ENCODE measurements at places on chromosomes 6 and 20.
A peak's percentile ranks its signal among the peaks of the same experiment; 100 is the strongest.

GRCh38 chr6:157800420-157801237, 22.4 kb upstream of the SNX9 start:
- DNase-seq, result no peak

- DNase-seq, result no peak
Observed at GRCh38 chr6:95242560-95242959, 334.8 kb upstream of the MANEA start.

DNA sequence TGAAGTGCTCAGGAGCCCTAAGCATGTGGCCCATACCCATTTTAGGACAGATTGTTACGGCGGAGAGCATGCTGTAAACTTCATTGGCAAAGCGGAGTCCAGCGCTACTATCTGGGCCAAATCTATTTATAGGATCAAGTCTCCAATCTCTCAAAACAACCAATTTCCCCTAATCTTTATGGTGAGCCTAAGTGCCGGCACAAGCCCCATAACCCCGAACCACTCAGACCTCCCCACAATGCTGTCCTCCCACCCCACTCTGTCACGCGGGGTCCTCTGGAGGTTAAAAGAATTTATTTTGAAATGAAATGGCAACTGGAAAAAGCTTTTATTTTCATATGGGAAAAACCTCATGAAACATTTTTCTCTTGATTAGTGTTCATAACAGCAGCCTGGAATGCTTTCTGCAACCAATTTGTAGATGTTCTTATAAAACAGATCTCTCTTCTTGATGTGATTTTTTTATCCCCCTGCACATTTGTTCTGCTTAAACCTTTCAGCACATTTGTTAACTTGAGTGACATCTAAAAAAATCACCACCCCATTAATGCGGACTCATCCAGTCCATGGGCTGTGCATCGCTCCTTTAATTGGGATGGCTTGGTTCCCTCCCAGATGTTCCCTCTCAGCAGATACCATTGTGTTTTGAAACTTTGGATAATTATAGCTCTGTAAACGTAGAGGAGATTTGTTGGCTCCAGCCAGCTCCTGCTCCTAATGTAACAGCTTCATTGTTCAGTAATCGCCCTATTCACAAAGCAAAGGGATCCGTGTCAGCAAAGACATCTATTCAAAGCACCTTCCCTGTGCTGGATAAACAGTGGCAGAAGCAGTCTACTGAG, 323.6 kb downstream of the CD83 start:
- DNase-seq, result peak; percentile 99

DNA sequence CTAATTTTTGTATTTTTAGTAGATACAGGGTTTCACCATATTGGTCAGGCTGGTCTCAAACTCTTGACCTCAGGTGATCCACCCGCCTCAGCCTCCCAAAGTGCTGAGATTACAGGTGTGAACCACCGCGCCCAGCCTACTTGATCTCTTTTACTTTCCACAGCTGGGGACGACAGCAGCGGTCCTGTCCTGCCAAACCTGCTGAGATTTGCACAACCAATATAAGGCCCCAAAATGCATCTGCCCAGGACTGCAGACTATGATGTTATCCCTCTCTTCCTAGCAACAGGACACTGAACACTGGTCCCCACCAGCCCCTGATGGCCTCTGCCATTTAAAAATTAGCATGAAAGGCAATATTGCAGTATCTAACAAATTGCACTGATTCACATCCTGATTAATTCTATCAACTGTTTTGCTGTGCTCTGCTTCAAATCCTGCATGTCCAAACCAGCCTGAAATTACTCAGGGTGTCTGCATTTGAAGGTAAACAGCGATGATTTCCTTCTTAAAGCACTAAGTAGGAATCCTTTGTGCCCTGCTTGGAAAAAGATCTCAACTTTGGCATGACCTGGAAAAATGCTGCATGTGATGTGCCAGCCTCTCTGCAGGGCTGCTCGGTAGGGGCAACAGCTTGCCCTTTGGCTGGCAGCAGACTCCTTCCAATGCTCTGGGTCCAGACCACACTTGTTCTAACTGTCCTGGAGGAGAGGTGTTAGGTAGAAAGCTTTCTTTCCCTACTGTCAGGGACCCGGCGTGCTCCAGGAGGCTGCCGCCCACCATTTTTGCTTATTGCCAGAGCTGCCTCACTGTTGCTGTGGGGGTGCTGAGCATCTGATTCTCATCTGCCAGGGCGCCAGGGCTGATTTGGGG, 27.4 kb upstream of the PXDC1 start:
- DNase-seq, result no peak

DNA sequence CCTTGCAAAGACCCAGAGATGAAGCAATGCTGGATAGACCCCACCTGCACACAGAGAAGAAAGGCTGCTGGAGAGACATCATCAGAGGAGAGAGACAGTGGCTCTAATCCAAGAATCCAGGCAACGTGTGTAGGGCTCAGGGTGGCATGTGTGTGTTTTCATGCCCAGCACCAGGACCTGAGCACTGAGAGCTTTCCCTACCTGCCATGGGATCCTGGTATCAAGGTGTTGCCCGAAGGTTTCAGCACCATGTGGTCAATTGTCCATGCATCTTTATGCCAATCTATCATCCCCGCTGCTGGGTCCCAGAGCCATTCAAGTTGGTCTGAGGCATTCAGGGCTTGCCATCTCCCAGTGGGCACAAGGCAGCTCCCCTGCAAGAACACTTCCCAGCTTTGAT, 7.5 kb upstream of the CD93 start:
- no peak for DNase-seq

GRCh38 chr20:54093423-54094267, 23.3 kb upstream of the BCAS1 start:
- peak; percentile 45 for DNase-seq

GRCh38 chr6:143619824-143620401, 57.9 kb upstream of the PHACTR2 start:
- DNase-seq, result peak; percentile 36

GRCh38 chr20:18543216-18543615, 24.0 kb upstream of the SMIM26 start:
- no peak for DNase-seq

- DNase-seq, result peak; percentile 64
Observed at GRCh38 chr6:2853769-2854395, 12.2 kb upstream of the SERPINB1 start.

- DNase-seq, result no peak
Observed at GRCh38 chr20:49408509-49409104, 73.9 kb downstream of the KCNB1 start.

- no peak for DNase-seq
Observed at GRCh38 chr6:170402318-170403040, 95.9 kb downstream of the FAM120B start.

DNA sequence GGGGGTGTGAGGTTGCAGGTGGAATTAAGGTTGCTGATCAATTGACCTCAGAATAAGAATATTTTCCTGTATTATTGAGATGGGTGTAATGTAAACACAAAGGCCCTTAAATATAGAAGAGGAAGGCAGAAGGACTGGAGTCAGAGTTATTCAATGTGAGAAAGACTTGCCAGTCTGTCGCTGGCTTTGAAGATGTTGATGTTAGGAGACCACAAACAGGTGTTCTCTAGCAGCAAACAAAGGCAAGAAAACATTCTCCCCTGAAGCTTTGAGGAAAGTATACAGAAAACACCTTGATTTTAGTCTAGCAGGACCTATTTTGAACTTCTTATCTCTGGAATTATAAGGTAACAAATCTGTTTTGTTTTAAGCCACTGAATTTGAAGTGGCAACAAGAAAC, 138.9 kb upstream of the PTPRK start:
- DNase-seq, result no peak

DNA sequence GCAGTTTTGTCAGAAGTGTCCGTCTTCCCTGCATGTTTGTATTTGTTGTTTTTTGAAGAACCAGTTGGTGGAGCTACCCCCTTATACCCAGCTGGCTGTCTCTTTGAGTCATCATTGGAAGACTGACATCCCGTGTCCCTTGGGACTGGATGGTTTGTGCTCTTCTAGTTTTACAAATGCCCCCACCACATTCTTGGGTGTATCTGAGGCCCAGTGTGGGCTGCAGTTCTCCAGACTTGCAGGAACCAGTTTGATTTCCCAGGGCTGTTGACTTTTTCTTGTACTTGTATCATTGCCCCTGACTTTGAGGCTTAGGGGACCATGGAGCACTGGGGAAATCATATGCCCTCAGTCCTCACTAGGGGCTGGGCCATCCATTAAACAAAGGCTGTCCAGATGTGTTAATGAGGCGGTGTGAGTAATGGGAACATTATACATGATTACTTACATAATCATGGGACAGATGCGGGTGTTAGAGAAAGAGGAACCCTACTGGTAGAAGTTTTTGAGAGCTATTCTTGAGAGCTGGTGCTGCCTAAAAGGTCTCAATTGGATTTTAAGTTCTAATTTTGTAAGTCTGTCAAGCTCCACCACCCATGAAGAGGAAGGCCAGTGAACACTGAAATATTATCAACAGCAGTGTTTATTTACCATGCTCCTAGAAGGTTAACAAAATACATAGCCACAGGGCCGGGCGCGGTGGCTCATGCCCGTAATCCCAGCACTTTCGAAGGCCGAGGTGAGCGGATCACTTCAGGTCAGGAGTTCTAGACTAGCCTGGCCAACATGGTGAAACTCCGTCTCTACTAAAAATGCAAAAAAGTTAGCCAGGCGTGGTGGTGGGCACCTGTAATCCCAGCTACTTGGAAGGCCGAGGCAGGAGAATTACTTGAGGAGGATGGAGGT, 8.5 kb downstream of the JARID2 start:
- peak; percentile 92 for DNase-seq

GRCh38 chr6:3328796-3329195, 70.0 kb downstream of the PSMG4 start:
- DNase-seq, result no peak

DNA sequence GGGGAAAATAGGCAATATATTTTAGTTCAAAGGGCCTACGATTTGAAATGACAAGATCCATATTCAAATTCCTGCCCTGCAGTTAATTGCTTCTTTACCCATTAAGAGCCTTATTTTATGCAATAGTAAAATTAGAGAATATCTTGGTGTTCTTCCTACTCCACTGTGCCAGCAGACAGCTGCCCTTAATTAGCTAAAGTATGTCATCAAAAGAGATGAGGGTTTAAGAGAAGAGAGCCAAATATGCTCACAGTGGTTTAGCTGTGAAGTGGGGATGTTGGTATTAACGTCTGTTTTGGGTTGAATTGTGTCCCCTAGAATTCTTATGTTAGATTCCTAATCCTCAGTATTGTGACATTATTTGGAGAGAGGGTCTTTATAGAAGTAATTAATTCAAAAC, 148.1 kb downstream of the MOXD1 start:
- DNase-seq, result no peak

DNA sequence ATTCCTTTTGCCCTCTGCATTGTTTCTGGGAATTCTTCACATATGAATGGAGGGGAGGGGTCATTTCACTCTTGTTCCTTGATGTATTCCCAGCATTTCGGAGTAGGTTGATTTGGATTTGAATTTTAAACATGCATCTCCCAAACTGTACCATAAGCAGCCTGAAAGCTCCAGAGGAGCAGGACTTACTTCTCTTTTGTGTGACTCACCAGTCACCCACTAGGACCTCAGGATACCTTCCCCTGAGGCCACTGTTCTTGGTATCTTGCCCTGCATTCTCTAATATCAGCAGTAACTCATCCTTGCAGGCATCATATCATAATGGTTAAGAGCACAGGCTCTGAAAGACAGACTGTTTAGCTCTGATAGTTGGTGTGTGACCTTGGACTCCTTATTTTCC, 703 bp downstream of the MRPL2 start:
- no peak for DNase-seq

DNA sequence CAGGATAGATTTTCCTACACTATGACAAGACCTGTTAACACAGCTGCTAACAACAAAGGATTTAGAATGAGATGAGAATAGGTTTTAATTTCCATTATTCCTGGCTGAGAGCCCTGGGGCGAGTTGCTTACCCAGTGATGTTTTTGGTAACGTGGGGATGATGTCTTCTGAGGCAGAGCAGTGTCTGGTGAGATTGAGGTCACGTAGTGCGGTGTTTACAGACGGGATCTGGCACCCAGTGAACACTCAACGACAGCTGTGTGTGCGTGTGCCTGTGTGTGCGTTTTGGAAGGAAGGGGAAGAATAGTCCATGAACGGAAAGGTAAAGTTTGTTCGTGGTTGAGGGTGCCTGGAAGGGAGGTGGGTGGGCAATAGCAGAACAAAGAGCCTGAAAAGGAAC, 384.7 kb downstream of the C6orf118 start:
- no peak for DNase-seq

DNA sequence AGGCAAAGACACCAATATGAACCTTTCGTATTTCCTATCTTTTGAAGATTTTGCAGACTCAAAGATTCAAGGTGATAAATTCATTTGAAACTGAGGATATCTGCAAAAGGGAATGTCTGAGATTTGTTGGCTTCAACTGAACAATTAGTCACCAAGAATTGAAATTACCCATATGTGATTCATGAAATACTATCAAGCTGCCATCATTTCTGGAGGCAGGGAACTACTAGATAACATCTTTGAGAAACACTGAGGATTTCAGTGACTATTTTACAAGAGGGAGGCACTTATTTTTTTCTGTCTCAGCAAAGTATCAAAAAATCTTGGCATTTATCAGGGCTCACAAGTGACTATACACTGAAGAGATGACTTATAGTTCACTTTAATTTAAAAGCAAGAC, 39.8 kb upstream of the MMS22L start:
- no peak for DNase-seq

DNA sequence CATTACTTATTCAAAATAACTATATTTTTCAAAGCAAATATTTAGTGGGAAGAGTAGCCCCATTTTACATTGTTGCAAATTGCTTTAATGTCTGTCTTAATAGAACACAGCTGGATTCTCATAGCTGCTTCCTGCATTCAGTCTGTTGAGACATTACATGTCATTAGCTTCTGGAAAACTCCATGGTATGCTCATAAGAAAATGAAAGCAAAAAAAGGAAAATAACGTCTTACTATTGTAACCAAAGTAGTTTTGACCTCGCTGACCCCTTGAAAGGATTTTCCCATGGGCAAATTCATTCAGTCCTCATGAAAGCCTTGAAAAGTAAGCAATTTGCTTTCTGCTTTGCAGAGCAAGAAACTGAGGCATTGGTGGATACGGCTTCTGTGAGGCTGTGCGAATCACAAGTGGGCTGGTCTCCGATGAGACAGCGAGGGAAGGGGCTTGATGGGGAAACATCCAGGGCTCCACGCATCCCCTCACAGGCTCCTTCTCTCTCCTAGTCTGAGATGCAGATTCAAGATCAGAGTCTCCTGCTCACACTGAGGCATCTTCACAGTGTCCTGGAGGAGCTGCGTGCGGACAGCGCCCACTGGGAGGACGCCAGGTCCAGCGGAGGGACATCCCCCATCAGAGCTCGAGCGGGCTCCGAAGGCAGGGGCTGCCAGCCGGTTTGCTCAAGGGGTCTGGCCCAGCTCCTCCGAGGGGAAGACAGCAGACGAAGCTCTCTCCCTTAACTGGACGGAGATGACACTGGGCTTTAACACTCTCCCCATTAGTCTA, 3.3 kb downstream of the C20orf202 start:
- DNase-seq, result no peak

Data from NCI-H69 (cell line).